Stimulated activated CD4-positive, alpha-beta T cell treated with anti-CD3 and anti-CD28 coated beads, Interleukin-4, amount 100 ng/mL, for 48 hours (primary cell): ENCODE measurements at places on chromosomes 6 and 20.
A peak's percentile ranks its signal among the peaks of the same experiment; 100 is the strongest.

GRCh38 chr6:137264311-137265075 is 45.3 kb upstream of the IFNGR1 start:
- DNase-seq: no peak

DNA sequence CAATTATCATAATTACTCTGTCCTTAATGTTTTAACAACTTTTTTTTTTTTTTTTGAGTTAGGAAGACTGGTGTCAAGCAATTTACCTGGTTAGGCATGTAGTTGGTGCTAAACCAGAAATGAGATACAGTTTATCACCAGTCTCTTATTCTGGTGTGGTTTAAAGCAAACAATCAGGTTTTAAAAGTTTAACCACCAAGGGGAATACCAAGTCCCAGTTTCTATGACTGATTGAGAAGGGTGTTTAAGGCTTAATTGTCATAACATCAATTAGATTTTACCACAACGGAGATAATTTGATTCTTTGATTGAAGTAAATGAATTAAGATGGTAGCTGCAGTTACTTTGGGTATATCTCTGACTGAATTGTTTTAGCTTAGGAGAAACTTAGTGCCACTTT is 197.8 kb downstream of the TFAP2B start:
- no peak for DNase-seq

DNA sequence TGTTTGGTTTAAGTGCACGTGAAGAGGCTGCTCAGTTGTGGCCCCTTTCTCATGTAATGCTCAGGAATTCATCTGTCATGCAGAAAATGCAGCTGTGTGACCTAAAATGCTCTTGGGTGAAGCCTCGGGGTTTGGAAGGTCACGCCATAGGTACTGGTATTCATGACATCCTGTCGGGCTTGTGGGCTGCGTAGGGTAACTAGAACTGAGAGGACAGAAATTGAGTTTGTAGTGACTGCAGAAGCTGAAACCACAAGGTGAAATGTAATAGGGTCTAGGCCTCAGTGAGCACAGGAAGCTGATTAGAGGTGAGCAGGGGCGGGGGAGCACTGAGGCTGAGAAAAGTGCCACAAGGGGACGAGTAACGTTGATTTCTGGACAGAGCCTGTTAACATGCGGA is 128.8 kb downstream of the SOBP start:
- DNase-seq: peak; percentile 6

DNA sequence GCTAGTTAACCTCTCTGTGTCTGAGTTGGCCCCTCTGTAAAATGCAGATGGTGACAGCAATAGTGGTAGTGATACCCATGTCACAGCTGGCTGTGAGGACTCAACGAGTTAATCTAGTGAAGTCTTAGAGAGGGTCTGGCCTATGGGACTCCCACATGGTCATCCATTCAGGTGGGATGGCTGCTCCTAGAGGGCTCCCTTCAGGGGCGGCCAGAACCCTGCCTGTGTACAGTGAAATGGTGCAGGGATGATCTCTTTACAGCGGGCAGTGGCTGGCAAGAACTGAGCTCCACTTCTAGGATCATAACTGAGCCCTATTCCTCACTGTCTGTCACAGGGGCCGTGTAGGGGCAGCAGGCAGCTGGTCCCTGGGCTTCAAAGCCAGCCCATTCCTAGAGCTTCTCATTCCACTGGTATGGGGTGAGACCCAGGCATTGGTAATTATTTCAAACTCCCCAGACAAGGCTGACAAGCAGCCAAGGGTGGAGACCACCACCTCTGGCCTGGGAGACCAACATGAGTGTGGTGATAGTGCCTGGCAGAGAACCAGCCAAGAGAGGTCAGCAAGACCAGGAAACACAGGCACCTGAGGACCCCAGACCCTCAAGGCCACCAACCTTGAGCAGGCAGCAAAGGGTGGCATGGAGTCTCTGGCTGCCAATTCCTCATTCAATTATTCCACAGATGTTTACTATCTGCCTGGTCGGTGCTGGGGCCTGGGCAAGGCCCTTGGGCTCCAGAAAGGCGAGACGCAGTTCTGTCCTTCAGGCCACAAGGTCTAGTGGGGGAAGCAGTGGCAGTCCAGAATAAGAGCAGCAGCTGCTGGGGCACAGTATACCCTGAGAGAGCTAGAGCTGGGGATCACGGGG is 103.4 kb downstream of the MRPL14 start:
- DNase-seq: no peak

GRCh38 chr6:72552938-72553337 is 68.9 kb upstream of the KCNQ5 start:
- DNase-seq: no peak

DNA sequence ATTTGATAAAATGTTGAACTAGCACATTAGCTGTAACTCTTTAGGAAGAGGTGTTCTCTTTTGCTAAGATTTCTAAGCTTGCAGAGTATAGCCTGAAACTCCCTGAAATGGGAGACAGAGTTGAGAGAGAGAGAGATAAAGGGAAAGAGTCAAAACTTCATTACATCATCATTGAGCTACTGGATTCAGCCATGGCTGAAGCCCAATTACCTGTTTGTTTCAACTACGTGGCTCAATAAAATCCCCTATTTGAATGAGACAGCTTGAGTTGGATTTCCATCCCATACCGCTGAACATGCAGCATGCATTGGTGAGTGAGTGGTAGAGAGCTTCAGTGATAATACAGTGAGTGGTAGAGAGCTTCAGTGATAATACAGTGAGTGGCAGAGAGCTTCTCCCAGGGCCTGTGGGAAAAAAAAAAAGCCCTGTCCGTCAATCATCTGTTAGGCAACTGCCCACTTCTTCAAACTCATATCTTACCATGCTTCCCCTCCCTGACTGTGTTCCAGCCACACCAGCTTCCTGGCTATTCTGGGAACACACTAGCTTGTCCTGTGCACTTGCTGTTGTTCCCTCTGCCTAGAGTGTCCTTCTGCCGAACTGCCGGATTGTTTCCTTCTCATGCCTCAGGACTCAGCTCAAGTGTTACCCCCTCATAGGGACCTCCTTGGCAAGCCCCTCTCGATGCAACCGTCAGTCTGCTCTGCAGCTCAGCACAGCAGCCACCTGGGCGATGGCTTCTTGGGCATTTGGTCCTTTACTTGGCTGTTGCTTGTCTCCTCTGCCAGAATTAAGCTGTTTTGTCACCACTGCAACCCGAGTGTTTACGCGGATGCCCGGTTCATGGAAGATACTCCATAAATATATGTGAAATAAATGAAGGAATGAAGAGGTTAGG is 91.3 kb upstream of the EYA2 start:
- DNase-seq: no peak

- no peak for DNase-seq
Observed at GRCh38 chr20:5991623-5992441, 41.4 kb downstream of the MCM8 start.

DNA sequence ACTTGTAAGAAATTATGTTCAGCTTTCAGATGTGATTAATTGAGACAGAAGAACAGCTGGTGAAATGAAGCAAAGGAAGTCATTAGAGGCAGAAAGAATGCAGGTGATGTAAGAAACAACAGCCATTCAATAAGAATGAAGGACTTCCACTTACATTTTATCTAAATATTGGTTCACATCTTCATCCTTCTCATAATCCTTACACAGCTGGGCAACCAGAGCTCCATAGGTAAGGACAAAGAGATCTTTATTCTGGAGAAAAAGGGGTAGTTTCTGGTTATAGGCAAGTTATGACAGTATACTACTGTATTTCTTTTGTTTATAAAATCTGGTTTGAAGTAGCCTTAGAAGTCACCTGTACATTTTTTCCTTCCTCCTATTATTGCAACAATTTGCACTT is 2.3 kb downstream of the TRAPPC3L start:
- DNase-seq: no peak

- DNase-seq: no peak
Observed at GRCh38 chr20:4972506-4973251, 28.6 kb downstream of the SLC23A2 start.

DNA sequence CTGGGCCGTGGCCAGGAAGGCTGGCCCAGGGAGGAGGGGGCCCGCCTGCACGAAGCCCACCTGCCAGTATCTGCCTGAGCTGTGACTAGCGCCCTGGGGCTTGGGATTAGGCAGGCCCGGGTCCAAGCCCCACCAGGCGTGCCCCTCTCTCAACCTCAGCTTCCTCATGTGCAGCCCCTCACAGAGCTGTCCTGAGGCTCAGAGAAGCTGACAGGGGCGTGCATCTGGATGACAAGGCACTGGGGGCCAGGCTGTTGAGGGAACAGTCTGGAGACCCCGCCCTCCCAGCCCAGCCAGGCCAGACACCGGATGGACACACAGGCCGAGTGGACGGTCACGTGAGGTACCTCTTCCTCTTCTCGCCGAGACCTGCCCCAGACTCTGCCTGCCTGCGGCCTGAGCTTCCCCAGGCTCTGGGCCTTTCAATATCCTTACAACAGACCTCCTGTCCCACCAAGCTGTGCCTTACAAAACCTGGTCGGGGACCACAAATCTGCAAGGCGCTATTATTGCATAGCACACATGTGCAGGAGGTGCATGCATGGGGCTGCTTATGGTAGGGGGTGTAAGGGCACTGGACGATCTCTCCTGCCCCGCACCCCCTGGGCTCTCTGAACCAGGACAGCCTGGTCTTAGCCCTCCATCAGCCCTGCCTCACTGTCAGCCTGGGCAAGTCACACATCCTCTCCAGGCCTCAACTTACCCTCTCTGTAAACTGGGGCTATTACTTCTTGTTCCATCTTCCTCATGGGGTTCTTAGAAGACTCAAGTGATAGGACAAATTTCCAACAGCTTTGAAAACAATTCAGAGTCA is 20.0 kb downstream of the NOL4L start:
- DNase-seq: no peak

- DNase-seq: no peak
Observed at GRCh38 chr6:124622351-124622750, 339.9 kb upstream of the RNF217 start.

GRCh38 chr6:125558241-125558843 is 191.1 kb upstream of the HEY2 start:
- no peak for DNase-seq

- DNase-seq: no peak
Observed at GRCh38 chr6:163941624-163941976, 527.1 kb downstream of the QKI start.

- DNase-seq: no peak
Observed at GRCh38 chr6:105649192-105649591, 246.3 kb upstream of the PREP start.

- DNase-seq: no peak
Observed at GRCh38 chr6:170198298-170198697, 92.6 kb downstream of the DLL1 start.

DNA sequence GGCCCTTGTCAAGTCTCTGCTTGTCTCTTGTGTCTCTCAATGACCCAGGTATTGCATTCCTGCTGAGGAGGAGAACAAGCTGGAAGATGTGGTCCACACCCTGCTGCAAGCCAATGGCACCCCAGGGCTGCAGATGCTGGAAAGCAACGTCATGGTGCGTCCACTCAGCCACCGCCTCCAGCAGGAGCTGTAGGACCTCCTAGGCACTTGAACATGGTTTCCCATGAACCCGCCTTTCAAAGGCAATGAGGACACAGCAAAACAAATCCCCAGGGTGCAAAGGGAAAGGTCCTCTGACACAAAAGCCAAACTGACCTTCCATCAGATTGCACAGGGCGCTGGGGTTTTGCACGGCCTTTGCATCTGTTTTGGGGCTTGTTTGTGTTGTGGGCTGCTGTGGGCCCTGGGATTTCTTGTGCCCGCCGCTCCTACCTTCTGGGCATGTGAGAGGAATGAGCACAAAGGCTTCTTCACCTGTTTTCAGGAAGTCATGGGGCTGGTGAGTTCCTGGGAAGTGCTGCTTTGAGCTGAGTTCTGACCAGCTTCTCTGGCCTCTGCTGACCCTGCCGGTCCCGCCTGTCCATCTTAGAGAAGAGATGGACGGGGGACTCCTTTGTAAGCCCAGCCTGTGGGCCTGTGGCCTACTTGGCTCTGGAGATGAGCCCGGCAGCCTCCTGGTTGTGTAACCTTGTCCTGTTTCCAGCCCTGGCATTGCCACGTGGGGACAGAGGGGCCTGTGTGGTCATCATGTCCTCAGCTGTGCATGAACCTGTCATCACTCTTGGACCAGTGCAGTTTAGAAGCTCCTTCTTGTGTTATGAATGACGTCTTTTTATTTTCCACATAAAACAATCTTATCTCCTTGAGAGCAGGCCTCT is 151.3 kb downstream of the DTNBP1 start:
- no peak for DNase-seq

GRCh38 chr20:504632-505075 is 38.9 kb downstream of the CSNK2A1 start:
- no peak for DNase-seq

DNA sequence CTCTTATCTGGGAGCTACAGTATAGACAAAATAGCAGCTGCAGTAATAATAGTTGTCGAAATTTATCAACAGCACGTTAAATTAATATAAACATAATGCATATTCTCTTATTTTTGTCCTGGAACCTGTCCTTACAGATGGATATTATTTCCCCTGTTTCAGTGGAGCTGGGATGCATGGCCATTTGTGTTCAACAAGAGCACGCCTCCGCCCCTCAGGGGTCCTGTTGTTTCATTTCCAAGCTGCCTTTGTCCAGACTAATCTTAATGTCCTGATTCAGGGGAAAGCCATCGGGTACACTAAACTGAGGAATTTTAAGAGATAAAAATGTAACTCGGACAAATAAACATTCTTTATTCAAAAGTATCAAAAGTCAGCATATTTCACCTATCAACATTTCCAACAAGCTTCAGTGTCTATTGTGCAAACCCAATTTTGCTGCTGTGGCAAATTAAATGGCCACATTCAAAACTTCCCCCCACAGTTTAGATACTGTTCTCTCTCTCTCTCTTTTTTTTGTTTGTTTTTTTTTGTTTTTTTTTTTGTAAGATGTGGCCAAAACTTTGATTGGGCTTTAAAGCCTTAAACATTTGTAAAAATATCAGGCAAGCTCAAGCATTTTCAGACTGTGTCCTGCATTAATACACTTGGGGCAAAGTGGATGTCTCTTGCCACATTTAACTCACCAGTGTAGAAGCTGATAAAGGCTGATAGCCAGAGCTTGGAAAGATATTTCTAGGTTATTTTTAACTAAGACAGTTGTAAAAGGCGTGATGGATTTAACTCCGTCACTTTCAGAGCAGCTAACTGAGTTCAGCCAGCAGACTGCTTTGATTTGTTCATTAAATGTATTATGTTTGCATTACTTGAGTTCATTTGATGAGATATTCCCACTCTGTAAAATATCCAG is 112.5 kb upstream of the QKI start:
- DNase-seq: no peak

DNA sequence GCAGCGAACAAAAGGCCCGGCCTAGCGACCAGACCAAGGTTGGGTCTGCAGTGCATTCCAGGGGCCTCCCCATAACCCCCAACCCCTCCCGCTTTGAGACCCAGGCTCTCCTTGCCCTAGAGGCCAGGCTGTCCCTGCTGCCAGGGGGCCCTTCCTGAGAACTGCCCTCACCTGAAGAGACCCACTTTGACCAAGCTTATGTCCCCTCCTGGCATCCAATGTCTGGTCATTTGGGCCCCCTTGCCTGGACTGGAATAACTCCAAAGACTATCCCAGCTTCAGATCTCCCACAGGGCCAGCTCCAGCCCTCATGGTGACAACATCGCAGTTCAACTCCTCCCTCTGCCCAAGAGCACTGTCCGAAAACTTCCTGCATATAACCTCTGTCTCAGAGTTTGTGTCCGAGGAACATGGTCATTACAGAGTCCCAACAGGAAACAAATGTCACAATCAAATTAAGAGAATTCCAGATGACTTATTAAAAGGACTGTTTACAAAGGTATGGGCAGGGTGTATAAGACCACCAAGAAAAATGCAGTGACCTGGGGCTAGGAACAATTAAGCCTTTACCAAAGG is 125.0 kb downstream of the BANF2 start:
- DNase-seq: no peak

- peak; percentile 6 for DNase-seq
Observed at GRCh38 chr6:5398530-5398929, 137.2 kb downstream of the FARS2 start.

- no peak for DNase-seq
Observed at GRCh38 chr6:24522228-24523176, 27.7 kb downstream of the ALDH5A1 start.
